ENCODE measurements at places on chromosomes 11 and 22. TPM values are rescaled to one million over a fixed set of nuclear protein-coding genes. Genes with fewer than 3 reads are reported as not detected.

TBX1 gene
- total RNA-seq: 0.13 TPM

ZPR1 gene
- 32.8 TPM for total RNA-seq

SNU13 gene
- 59.3 TPM for total RNA-seq

SPON1 gene
- total RNA-seq: 4.6 TPM

CELF1 gene
- total RNA-seq: 83.7 TPM

DEPDC7 gene
- total RNA-seq: 5.8 TPM

FXYD2 gene
- not detected for total RNA-seq

SELENOO gene
- total RNA-seq: 21.8 TPM

H19 gene
- total RNA-seq: not detected

Data from aortic smooth muscle cell (primary cell).